ENCODE measurements at places on chromosomes 16 and 17.

- DNase-seq: no peak
These were observed 93.4 kb downstream of the MSI2 start for GRCh38 chr17:57349541-57350247.

- DNase-seq: no peak
These were observed 7.8 kb upstream of the MC1R start for GRCh38 chr16:89910717-89911354.

GRCh38 chr16:87056551-87056950 is 260.6 kb downstream of the C16orf95 start:
- DNase-seq: no peak

DNA sequence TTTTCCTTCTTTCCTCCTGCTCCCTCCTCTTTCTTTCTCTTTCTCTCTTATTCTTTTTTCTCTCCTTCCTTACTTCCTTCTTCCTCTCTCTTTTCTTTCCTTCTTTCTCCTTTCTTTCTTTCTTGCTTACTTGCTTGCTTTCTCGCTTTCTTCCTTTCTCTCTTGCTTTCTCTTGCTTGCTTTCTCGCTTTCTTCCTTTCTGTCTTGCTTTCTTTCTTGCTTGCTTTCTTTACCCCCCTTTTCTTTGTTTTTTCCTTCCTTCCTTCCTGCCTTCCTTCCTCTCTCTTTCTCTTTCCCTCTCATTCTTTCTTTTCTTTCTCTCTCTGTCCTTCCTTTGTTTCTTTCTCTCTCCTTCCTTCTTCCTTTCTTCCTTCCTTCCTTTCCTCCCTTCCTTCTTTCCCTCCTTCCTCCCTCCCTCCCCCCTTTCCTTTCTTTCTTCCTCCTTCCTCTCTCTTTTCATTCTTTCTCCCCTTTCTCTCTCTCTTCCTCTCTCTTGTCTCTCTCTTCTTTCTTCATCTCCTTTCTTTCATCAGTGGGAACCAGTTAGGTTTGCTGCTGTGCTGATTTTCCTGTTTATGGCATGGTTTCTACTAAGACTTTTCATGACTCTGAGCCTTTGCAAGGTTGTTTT is 142.9 kb upstream of the CACNG3 start:
- DNase-seq: no peak

- DNase-seq: peak; percentile 43
These were observed 656 bp upstream of the GEMIN4 start for GRCh38 chr17:752620-753219.

- no peak for DNase-seq
These were observed 9.1 kb upstream of the TMEM100 start for GRCh38 chr17:55731586-55732250.

DNA sequence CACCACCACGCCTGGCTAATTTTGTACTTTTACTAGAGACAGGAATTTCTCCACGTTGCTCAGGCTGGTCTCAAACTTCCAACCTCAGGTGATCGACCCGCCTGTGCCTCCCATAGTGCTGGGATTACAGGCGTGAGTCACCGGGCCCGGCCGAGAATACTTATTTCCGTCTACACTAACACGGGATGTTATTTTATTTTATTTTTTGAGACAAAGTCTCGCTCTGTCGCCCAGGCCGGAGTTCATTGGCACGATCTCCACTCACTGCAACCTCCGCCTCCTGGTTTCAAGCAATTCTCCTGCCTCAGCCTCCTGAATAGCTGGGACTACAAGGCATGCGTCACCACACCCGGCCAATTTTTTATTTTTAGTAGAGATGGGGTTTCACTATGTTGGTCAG is 9.5 kb upstream of the PDXDC1 start:
- DNase-seq: no peak

- no peak for DNase-seq
These were observed 48.9 kb downstream of the TEX2 start for GRCh38 chr17:64213995-64214811.

GRCh38 chr16:53429221-53429943 is 4.9 kb upstream of the RBL2 start:
- DNase-seq: no peak

- no peak for DNase-seq
These were observed 9.4 kb upstream of the MEOX1 start for GRCh38 chr17:43671031-43671692.

GRCh38 chr17:76540381-76541300 is 797 bp downstream of the PRCD start:
- peak; percentile 99 for DNase-seq

GRCh38 chr17:41511716-41512115 is 6.3 kb upstream of the KRT13 start:
- no peak for DNase-seq

GRCh38 chr16:58828901-58829545 is 94.9 kb upstream of the GOT2 start:
- DNase-seq: no peak

DNA sequence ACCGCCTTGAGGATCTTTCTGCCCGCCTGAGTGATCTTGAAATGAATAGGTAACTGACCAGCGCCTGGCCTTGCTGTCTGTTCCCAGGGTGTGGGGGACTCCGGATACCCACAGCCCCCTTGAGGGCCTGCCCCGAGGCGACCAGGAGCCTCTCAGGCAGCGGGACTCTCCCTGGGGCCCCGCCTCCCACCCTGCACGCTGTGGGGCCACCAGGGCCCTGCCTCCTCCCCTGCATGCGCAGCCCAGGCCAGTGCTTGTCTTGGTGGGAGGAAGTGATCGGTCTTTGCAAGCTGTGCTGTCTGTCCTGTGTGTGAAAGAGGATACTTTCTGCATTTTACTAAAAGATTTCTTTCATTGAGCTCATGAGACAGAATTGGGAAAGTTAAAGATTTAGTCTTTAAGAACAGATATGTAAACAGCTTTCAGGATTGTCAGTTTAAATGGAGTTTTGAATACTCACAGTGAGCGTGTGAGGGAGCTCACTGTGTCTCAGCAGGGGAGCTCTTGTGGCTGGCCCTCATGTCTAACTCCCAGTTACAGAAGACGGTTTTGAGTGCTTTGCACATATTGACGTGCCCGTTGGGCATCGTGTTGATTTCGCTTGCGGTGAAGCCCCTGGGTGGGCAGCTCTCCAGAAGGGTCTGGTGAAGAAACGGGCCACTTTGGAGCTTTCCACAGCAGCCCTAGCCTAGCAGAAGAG is 36.1 kb upstream of the CAPN15 start:
- no peak for DNase-seq

DNA sequence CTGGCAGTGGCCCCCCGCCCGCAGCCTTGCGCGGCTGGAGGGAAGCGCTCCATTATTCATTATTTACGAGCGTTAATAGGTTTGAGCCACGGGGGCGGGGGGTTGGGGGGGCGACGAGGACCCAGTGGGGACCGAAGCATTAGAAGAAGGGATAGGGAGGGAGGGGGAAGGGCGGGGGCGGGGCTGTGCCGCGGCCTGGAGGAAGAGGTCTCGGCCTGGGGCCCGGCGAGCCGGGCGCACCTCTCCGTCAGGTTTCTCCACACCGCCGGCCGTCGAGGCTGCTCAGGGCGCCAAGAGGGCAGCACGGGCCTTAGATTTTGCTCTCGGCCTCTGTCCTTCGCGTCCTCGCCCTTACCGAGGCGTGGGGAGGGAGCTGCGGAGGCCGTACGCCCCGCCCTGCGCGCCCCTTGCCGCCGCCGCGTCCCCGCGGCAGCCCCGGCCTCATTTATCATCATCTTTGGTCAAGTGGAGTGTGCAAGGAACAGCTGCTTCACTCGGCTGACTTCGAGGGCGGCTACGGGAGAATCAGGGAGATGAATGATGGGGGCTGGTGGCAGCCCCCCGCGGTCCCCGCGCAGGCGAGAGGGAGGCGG is 54.2 kb downstream of the SREBF1 start:
- DNase-seq: no peak

GRCh38 chr17:29401258-29401657 is 11.1 kb downstream of the TAOK1 start:
- DNase-seq: peak; percentile 12

GRCh38 chr17:50865060-50865867 is 890 bp downstream of the TOB1 start:
- DNase-seq: peak; percentile 79

GRCh38 chr16:69106491-69107315 is 1.2 kb downstream of the HAS3 start:
- no peak for DNase-seq

- no peak for DNase-seq
These were observed 61.2 kb upstream of the MED13 start for GRCh38 chr17:62126292-62126691.

DNA sequence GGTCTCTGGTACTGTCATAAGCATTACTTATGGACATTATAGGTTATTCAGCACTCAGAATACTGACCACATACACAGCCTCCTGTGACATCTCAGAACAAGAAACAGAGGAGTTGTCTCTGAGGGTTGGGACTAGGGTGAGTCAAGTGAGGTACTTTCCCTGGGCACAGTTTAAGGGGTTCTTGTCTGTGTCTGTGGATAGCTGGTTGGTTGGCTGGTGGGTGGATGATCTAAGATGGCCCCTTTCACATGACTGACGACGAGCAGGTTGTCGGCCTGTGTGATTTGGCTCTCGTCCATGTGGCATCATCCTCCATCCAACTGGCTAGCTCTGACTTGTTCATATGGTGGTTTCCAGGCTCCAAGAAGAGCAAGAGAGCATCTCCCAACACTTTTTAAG is 163.9 kb downstream of the PRKCB start:
- DNase-seq: no peak

- no peak for DNase-seq
These were observed 403.5 kb upstream of the HSBP1 start for GRCh38 chr16:83404261-83404660.

- DNase-seq: no peak
These were observed 70.1 kb downstream of the ABCC12 start for GRCh38 chr16:48085729-48086128.

- no peak for DNase-seq
These were observed 12.9 kb upstream of the CHST4 start for GRCh38 chr16:71513302-71513701.

DNA sequence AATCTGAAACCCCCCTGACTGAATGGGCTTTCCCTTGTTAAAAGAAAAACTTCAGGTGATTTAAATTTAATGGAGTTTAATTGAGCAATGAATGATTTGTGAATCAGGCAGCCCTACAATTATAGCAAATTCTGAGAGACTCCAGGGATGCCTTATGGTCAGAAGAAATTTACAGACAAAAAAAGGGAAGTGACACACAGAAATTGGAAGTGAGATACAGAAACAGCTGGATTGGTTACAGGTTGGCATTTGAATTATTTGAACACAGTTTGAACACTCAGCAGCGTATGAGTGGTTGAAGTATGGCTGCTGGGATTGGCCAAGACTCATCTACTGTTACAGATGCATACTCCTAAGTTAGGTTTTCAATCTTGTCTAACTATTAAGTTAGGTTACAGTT is 19.0 kb upstream of the CPHXL start:
- DNase-seq: no peak

GRCh38 chr16:67881621-67882161 is 3.0 kb upstream of the NRN1L start:
- peak; percentile 82 for DNase-seq

DNA sequence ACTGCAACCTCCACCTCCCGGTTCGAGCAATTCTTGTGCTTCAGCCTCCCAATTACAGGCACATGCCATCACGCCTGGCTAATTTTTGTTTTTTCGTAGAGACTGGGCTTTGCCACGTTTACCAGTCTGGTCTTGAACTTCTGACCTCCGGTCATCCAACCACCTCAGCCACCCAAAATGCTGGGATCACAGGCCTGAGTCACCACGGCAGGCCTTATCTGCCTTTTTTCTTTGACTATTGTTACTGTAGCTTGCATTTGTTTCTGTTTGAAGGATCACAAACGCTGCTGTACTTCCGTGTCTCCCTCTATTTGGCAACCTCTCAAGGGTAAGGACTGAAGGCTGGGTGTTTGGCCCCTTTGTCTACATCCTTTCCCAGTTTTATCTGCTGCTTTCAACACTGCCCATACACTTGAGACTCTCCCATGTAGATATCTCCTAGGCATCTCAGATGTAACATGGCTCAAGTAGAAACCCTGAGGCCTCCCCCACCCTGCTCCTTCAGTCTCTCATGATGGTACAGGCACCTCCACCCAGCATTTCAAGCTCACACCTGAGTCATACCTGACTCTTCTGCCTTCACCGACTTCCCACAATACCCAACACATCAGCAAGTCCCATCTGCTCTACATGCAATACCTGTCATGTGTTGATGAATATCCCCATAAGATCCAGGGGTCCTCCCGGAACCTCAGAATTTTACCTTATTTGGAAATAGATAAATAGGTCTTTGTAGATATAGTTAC is 219.0 kb downstream of the CPPED1 start:
- DNase-seq: no peak

GRCh38 chr17:68780596-68780995 is 174.6 kb downstream of the ABCA8 start:
- no peak for DNase-seq

GRCh38 chr17:29612404-29613280 is 10.1 kb downstream of the CORO6 start:
- DNase-seq: peak; percentile 3

DNA sequence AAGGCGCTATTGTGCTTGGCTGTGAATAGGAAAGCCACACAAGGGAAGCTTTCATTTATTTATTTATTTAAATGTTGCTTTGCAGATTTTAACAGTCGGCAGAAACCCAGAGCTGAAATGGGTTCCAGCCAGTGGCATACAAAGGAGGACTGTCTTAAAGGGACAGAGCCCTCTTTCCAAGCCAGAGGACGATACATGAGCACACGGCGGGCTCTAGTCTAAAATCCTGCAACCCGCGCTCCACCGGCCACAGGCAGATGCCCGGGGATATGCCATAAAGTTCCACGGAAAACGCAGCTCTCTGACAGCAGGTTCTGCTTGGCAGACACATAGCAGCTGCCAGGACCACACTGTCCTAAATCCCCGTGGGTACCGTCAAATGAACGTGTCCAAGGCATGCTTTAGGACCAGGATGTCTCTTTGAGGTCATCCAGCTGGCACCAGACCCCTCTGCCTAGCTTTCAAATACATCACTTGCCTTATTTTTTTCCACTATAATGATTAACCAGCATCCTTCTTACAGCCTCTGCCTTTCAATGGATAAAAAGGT is 64.6 kb downstream of the CYTH1 start:
- peak; percentile 95 for DNase-seq

DNA sequence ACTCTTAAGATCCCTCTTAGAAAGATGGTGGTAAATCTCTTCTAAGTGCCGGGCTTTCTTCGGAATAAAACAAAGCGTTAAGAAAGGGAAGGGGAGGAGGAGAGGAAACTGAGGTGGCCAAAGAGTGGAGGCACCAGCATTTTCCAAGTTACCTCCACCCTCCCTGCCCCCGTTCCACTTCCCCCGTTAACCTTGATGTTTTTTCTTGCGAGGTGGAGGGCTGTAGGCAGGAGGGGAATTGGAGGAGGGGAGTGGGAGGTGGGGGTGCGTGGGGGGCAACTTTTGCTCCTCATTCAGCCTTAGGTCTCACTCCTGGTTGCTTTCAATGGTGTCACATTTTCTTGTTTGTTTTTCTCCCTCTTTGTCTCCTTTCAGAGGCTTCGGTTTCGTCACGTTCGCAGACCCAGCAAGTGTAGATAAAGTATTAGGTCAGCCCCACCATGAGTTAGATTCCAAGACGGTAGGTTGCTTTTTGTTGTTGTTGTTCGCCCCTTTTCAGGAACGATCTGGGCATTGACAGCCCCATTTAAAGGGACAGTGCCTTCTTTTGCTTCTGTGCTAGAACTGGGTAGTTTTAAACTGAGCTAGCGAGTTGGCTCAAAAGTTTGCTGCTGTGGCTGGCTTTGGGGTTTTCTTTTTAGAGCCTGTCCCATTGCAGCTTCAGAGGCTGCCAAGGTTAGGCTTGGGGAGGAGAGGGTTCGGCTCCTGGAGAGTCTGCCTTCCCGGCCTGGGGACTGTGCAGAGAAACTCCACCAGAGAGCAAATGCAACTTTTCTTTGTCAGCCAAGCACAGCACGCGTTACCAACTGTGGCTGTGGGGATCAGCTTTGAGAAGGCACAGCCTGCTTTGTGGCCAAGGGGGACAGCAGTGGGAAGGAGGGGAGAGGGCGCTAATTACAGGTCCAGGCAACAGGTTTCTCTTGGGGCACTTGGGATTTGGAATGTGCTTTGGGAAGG is 1.9 kb downstream of the MSI2 start:
- peak; percentile 32 for DNase-seq
